Pons (tissue), 1 donor: ENCODE measurements at places on chromosomes 2 and 18.
A peak's percentile ranks its signal among the peaks of the same experiment; 100 is the strongest.

GRCh38 chr2:199848389-199849130 is 2.4 kb downstream of the FTCDNL1 start:
- peak; percentile 37 for DNase-seq

- DNase-seq = no peak
These were observed 32.7 kb upstream of the DNMT3A start for GRCh38 chr2:25374411-25374810.

GRCh38 chr2:145692971-145693478 is 1173.1 kb upstream of the ZEB2 start:
- DNase-seq = peak; percentile 24

GRCh38 chr2:187438455-187438854 is 9.6 kb downstream of the CALCRL start:
- peak; percentile 74 for DNase-seq

- DNase-seq = no peak
These were observed 114.2 kb upstream of the ID2 start for GRCh38 chr2:8567469-8568260.

DNA sequence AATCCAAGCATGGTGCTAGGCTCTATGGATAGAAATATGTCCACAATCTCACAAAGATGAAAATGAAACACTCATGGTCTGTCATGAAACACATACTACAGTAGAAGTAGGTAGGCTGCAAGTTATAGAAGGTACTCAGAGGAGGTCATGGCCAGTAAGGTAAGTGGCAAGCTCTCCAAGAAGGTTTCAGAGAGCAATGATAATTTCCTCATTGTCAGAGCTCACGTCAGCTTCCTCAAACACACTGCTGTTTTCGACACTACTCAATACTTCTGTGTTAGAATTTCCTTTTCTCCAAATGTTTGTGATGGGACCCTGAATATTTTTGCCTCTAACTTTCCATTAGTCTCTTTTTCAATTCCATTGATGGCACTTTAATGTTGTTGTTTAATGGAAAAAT is 25.5 kb downstream of the CCDC141 start:
- DNase-seq = no peak

DNA sequence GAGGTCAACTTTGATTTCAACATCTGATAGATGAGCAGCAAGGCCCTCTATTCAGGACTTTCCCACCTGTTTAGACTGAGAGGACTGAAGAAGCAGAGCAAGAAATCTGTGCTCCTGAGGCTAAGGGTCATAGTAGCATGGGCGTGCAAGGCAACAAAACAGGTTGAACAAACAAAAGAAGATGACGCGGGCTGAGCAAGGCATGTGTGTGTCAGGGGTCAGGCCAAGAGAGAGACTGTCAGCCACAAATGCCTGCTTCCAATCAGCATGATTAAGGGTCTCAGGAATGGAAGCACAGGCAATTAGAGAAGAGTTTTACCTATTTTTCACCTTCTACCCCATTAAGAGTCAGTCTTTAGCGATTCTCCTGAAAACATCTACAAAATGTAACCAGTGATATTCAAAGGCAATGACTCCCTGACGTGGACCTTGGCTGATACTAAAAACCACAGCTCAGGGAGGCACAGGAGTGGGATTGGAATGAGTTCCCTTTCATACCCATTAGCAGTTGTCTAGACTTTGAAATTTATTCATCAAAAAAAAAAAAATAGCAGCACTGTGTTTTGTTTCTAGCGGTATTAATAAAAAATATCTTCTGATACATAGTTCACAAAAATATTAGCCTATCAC is 81.9 kb downstream of the DYNAP start:
- DNase-seq = no peak

DNA sequence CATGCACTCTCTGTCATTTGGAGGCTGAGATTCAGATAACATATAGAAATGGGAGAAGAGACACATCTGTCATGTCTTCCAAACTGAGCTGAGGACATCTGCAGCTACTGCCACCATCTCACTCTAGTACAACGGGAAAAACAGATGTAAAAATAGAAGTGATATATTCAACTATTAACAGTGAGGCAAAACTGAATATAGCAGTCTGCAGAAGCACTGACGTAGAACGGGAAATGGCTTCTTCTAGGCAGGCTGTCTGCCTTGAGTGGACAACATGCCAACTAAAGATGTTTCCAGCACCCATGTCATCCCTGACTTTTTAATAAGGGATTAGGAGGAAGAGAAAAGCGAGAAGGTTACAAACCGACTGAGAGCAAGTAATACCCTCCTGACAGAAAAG is 51.6 kb downstream of the MRPL33 start:
- no peak for DNase-seq

DNA sequence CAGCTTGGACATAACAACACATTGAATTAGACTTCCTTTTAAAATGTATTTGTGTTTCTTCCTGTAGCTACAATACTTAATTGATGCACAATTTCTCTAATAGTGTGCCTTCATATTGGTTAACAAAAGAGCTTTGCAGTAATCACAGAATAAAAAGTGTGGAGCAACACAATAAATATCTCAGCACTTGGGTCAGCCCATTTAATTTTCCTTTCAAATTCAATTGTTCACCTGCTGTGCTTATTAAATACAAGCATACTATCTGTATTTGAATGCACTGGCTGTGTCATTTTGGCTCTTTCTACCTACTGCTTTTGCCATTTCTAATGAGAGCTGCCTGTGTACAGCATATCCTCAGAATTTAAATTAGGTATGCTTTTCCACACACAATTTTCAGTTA is 1641.3 kb upstream of the SLC39A10 start:
- no peak for DNase-seq

- DNase-seq = no peak
These were observed 37.8 kb upstream of the CCDC150 start for GRCh38 chr2:196601430-196602306.
